ENCODE measurements at places on chromosomes 7 and 10.

- peak; percentile 12 for DNase-seq
Measured at GRCh38 chr10:104209575-104210198, 22.5 kb downstream of the CFAP43 start.

DNA sequence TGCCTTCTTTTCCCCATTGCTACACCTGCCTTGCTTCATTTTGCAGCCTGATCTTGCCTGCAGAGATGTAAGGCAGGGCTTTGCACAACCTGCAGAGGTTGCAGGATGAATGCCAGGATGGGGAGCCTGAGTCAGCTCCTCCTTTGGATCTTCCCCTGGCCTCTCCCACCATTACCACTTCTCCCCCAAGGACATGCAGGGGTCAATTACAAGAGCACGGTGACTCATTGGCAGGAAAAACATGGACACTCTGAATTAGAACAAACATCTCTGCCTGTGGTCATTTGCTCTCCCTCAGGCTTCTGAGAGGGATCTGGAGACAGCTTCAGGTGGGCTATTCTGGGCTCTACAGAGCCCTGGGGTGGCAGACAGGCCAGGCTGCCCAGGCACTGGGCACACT is 89.2 kb downstream of the HERPUD2 start:
- DNase-seq, result no peak

DNA sequence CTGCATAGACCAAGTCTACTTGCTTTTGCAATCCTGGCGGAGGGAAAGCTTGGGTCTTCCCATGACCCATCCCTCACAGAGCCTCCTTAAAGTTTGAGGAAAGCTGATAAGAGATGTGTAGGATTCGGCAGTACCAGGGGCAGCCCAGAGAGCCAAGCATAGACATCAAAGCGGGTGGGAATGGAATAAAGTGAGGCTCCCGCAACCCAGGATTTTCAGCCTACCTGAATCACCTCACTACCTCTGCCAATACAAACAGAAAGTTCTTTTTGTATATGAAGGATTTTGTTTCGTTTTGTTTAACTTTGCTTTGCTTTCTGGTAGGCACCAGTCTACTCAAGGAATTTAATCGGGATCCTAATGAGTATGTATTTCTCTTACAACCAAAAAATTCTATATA is 451.7 kb downstream of the PLXNA4 start:
- DNase-seq, result no peak

GRCh38 chr10:130430852-130431704 is 294.9 kb downstream of the GLRX3 start:
- DNase-seq, result no peak

GRCh38 chr10:126288547-126289493 is 99.5 kb downstream of the ADAM12 start:
- DNase-seq, result no peak

GRCh38 chr7:44265728-44266127 is 59.7 kb downstream of the CAMK2B start:
- DNase-seq, result no peak

GRCh38 chr10:67819768-67820204 is 18.2 kb downstream of the DNAJC12 start:
- DNase-seq, result no peak

- DNase-seq, result no peak
Measured at GRCh38 chr7:5532536-5533335, 109.1 kb upstream of the TNRC18 start.

DNA sequence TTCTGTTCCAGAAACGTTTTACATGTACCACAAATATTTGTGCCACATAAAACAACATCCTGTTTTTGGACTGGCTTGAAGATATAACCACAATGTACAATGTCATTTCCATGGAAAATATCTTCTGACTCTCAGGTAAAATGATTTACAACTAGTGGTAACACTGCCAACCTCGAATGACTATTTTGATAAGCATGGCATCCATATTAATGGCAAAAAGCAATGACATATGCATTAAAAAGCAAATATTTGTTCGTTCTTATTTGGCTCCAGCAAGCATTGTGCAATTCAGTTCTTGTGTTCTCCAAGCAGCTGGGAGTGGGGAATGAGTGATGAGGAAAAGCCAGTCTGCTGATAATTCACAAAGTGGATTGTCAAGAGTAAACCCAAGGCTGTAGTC is 289.0 kb downstream of the PLXDC2 start:
- DNase-seq, result no peak

GRCh38 chr10:75959912-75960311 is 528.5 kb downstream of the LRMDA start:
- DNase-seq, result no peak

Measured in stimulated activated CD4-positive, alpha-beta T cell treated with anti-CD3 and anti-CD28 coated beads, Interleukin-1b, Interleukin-23, amount 100 ng/mL, for 1 hour (primary cell).